ENCODE measurements at places on chromosomes 7 and 10.
A peak's percentile ranks its signal among the peaks of the same experiment; 100 is the strongest.

DNA sequence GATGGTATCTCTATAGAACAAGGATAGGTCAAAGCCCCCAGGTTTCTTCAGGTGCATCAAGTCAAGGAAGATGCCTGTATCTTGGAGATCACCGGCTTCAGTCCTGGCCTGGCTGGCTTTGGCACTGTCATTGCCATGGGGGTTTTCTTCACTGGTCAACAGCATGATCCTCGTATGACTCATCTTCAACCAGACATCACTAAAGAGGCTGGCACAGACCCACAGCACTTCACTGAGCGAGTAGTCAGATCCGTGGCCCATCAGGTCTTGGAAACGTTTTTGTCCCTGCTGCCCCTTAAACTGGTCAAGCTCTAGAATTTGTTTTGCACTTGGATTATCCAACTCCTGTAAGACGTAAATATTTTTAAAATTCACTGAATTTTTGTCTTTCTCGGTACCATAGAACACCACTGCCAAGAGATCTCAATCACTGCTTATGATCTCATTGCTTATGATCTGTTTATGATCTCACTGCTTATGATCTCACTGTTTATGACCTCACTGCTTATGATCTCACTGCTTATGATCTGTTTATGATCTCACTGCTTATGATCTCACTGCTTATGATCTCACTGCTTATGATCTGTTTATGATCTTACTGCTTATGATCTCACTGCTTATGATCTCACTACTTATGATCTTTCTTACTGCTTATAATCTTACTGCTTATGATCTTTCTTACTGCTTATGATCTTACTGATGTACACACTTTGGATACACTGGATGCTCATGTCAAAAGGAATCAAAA, 135.2 kb downstream of the CYP26A1 start:
- no peak for DNase-seq

DNA sequence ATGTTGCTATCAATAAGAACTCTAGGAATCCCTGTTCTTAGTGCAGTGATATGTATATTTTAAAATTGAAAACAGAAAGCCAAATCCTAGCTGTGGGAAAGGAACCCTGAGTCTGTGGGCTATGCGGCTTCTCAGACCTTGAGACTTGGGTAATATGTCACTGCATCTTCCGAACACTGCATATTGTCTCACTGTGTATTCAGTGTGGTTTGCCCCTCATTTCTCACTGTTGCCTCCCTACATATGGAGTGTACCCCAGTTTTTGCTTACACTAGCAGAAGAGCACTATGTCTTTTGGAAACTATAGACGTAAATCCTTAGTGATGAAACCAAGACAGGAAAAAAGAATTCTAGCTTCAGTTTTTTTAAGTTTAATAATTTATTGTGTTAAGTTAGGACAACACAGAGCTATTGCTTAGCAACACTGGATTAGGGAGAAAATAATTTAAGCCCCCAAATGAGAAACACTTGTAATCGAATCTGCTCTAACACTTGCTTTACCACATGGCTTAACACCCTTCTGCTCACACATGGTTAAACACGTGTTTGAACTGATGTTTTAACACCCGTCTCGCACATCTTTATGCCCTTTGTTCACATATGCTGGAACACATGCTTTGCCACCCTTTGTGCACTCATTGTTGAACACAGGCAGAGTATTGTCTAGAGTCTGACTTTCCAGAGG, 251.3 kb downstream of the VTI1A start:
- no peak for DNase-seq

GRCh38 chr10:49760789-49761188, 1.3 kb downstream of the OGDHL start:
- no peak for DNase-seq

DNA sequence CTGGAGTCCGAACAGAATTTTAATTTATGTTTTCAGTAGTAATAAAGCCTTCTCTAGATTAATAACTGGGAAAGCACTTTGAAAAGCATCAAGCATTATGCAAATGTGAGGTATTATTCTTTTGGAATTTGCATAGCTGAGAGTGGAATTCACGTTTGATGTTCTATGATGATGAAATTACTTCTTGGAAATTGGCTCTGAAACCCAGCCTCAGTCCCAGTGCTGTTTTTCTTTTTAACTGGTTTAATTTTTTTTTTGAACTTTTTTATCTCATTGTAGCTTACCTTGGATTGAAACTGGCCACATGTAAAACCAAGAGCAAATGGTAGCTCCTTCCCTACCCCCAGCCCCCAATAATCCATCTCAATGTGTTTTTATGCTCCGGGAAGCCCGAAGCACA, 1.2 kb downstream of the TBXAS1 start:
- DNase-seq: no peak

- DNase-seq: peak; percentile 30
Observed at GRCh38 chr10:110617425-110618229, 26.5 kb upstream of the RBM20 start.

DNA sequence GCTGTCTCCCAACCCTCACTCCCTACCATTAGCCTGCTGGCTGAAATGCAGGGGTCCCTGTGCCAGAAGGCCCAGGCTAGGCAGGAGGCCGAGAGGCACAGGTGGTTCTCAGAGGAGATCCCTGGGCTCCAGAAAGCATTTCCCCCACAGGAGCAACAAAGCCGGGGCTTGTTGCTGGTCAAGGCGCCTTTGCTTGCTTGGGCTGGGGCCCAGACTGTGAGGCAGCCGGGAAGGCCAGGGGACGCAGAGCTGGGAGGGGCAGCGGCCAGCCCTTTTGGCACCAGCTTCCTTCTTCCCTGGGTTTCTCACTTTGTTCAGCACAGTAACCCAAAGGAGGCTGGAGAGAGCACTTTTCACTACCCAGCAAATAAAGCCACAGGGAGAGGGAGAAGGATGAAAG, 48.6 kb downstream of the FBXW4 start:
- no peak for DNase-seq

DNA sequence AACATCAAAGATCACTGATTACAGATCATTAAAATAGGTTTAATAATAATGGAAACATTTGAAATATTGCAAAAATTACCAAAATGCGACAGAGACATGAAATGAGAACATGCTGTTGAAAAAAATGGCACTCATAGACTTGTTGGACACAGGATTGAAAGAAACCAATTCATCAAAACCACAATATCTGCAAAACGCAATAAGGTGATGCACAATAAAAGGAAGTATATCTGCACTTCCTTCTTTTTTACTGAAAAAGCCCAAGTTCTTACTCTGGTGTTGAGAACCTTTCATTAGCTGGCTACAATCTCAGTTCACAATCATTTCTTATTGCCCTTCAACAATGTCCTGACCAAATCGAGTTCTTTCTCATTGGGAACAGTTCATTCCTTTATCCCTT, 28.7 kb downstream of the TMEM106B start:
- DNase-seq: no peak

GRCh38 chr10:69318867-69319727, 40.8 kb downstream of the HK1 start:
- DNase-seq: peak; percentile 65

DNA sequence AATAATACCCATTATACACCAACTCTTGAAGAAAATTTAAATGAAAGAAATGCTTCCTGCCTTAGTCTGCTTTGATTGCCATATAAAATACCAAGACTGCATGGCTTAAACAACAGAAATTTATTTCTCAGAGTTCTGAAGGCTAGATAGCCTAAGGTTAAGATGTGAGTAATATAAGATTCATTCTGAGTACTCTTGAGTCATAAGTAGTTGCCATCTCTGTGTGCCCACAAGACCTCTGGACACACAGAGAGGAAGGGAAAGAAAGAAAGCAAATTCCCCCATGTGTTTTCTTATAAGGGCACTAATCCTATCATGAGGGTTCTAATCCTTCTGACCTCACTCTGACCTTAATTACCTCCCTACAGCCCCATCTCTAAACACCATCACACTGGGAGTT, 201.2 kb downstream of the PTN start:
- DNase-seq: no peak

DNA sequence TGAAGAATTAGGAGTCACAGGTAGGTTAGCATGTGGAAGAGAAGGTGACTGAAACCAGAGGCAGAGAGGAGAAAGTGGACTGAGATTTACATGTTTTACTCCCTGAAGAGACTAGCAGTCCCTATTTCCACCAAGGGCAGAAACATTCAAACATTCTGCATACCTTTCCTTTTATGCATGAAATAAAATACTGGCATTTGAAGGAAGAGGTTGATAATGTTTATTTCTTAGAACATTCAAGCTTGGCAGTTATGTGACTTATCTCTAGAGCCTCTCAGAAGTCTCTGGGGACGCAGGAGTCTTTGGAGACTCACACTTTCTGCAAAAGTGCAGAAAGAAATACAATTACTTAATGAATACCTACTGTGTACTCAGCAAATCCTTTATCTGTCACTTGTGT, 507.1 kb upstream of the C7orf33 start:
- DNase-seq: no peak

GRCh38 chr7:25913598-25914224, 238.3 kb upstream of the NFE2L3 start:
- no peak for DNase-seq

DNA sequence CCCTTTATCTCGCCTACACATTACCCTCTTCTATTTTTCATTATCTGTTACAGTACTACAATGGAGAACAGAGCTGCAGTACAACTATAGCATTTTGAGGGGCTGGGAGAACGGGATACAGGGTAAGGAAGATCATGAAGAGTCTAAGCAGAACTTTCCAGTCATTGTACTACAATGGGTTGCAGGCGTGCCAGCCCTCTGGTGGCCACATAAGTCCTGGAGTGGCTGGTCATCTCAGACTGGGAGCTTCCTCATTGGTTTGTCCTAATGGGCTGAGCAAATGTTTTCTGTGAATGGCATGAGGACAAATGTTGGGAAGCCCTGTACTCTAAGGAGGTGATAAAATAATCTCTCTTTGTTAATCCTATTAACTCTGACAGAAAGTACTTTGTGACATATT, 33.0 kb downstream of the TMEM106B start:
- no peak for DNase-seq

- DNase-seq: no peak
Observed at GRCh38 chr7:12524794-12525386, 45.6 kb upstream of the SCIN start.

DNA sequence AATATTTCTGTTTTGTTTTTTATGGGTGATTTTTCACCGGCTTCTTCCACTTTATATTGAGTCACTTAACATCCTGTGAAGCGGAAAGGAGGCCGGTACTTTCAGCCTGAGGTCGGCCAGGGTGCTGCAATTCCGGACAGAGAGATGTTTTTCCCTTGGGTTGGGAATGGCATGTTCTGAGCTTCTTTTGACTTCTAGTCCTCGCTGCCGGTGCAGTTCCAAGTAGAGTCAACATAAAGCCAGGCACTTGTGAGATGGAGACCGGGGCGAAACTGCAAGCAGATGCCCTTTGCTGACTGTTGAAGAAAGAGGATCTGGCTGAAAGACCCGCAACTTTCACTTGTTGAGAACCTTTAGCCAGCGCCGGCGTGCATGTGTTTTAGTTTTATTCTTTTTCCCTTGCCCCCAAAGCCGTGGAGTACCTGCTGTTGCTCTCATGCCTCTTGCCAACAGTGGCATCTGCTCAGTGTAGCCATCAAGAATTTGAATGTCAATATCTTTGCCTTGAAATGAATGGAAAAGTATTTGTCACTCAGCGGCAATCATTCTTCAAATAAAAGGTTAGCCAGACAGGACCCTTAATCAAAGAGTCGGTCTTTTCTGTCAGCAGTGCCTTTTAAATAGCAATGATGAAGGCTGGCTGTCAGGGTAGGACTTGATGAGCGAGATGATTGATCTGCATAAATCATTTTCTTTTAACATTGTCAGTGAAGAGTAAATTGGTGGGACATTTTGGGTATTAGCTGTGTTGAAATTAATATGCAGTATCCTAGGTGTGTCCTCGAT, 351.2 kb downstream of the LRMDA start:
- DNase-seq: no peak

GRCh38 chr10:29266641-29267040, 22.2 kb upstream of the LYZL1 start:
- DNase-seq: no peak

GRCh38 chr10:35079763-35080162, 10.4 kb downstream of the CUL2 start:
- no peak for DNase-seq

DNA sequence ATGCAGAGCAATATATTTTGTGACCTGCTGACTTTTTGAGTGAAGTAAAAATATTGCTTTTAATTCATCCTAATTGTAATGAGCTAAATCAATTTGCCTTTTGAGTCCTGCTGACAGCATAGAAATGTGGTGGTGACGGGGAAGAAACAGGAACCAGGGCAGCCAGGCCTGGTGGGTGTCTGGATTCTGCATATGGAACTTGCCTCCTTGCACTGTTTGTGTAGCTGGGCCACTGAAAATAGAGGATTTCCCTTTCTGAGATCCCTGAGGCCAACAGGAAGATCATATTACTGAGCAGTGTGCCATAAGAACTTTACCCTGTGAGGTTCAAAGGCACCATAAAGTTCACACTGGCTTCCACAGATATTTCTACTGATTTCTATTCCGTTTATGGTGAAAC, 488.4 kb upstream of the AKR1E2 start:
- no peak for DNase-seq

GRCh38 chr7:148379677-148380076, 210.9 kb upstream of the C7orf33 start:
- DNase-seq: no peak

GRCh38 chr7:41878309-41879295, 175.7 kb upstream of the INHBA start:
- DNase-seq: no peak

DNA sequence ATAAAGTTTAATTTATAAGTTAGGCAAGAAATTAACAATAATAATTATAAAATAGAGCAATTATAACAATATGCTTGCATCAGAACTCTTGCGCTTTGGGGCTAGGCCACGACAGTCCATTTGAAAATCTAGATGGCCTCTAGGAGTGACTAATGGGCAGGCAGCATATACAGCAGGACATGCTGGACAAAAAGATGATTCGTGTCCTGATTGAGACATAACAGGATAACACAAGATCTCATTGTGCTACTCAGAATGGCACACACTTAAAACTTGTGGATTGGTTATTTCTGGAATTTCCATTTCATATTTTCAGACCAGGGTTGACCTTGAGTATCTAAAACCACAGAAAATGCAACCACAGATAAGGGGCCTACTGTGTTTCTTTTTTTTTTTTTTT, 27.5 kb downstream of the CTNNA3 start:
- no peak for DNase-seq

- DNase-seq: no peak
Observed at GRCh38 chr7:47379629-47380324, 202.1 kb downstream of the TNS3 start.

DNA sequence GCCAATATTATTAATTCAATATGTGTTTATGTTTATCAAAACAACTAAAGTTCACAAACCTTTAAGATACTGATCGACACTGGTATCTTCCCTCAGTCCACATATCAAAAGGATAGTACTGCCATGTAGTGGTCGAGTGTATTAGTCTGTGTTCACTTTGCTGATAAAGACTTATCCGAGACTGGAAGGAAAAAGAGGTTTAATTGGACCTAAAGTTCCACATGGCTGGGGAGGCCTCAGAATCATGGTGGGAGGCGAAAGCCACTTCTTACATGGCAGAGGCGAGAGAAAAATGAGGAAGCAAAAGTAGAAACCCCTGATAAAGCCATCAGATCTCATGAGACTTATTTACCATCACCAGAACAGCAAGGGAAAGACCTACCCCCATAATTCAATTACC, 325.4 kb upstream of the PHF14 start:
- DNase-seq: no peak

GRCh38 chr10:30445711-30446110, 11.7 kb downstream of the MAP3K8 start:
- no peak for DNase-seq
